ENCODE measurements at places on chromosomes 7 and 10.

GRCh38 chr10:119502618-119503155, 39.8 kb downstream of the RGS10 start:
- DNase-seq: no peak

DNA sequence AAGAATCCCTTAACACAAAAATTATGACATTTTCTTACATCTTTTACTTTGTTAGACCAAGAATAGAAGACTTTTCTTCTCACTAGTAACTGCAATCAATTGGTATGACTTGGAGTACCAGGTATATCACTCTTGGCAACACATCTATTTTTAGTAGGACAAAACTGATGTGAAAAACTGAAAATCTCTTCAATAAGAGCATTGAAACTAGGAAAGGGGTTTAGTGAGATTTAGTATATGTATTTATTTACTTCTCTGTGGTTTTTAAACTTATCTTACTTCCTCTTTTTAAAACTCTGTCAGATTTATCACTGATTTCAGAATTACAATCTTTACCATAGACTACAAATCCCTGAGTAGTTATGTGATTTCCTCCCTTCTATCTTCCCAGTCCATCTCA, 366.2 kb downstream of the PCDH15 start:
- DNase-seq: no peak

DNA sequence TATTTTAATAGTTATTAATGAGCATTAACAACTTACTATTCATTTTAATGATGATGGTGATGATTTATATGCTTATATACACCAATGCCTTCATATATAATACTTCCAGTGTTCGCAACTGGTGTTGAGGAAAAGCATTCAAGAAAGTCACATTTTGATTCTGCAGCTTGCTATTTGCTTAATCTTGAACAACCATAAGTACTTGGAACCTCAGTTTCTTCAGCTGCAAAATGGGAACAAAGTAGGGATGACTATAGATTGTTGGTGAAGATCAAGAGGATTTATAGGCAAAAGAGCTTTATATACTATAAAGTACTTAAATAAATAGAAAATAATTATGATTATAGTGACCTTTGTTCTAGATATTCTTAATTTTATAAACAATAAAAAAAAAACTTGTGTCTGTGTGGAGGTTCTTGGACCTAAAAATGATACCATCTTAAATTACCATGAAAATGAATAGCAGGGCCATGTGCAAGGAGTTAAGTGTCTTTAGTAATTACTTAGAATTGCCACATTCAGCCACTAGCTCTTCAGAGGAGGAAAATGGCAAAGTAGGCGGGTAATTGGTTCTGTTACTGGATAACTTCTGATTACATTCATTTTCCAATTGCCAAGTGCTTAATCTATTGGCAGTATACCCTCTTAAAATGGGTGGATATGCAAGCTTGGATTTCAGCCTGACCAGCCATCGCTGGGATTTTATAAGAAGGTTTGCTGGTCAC, 4.5 kb downstream of the ARID5B start:
- DNase-seq: no peak

DNA sequence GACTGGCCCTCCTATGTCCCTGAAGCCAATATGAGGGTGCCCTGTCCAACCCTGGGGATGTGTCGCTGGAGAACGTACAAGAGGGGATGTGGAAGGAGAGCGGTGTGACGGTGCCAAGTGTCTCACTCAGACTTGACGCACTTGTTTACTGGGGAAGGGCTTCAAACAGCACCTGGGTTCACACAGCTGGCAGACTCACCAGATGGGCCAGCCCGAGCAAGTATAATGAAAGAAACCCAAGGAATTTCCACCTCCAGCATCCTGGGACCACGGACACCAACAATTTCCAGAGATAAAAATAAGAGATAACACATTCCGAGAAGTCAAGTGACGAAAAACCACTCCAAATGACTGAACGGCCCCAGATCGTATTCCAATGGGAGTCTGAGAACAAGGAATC, 5.3 kb downstream of the ATP5MF start:
- no peak for DNase-seq

GRCh38 chr10:73838827-73839226, 27.4 kb upstream of the NDST2 start:
- no peak for DNase-seq

DNA sequence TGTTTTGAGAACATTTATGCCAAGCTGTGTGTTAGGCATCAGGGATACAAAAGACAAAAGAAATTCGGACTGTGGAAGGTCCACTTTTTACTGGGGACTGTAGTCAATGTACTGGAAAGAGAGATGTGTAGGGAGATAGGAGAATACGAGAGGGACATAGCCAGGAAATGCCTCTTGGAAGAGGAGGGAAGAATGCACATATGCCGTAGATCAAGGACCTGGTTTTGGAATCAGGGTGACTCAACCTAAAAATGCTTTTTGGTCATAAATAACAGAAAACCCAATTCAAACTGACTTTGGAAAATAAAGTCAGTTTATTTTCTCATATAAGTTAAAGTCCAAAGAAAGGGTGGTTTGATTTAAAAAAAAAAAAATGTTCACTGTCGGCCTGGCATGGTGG, 140.3 kb upstream of the TCF7L2 start:
- DNase-seq: no peak

DNA sequence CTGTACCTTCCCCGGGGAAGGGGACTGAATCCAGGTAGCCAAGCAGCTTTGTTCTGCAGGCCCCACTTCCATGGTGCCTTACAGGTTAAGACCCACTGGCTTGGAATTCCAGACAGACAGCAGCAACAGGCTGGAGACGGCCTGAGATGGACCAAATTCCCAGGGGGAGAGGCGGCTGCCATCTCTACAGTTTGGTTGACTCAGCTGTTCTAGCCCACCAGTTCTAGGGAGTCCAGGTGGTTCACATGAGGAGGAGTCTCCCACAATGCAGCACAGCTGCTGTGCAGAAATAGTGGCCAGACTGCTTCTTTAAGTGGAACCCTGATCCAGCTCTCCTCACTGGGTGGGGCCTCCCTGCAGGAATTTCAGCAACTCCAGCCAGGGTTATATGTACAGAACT, 74.1 kb downstream of the C10orf67 start:
- no peak for DNase-seq

DNA sequence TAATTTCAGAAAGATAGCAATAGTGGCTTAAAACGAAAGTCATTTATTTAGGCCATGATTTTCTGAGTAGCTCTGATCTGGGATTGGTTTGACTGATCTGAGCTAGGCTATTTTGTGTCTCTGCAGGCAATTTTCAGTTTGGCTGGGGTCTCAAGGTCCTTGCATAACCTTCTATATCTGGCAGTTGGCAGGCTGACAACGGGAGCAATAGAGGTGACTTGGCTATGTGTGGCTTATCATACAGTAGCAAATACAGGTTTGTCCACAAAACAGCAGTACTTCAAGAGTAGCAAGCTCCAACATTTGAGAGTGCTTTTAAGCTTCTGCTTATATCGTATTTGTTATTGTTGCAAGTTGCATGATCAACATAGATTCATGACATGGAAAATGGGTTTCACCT, 1167.3 kb upstream of the CELF2 start:
- DNase-seq: no peak

- DNase-seq: no peak
Measured at GRCh38 chr7:46626261-46626660, 705.2 kb upstream of the IGFBP3 start.

DNA sequence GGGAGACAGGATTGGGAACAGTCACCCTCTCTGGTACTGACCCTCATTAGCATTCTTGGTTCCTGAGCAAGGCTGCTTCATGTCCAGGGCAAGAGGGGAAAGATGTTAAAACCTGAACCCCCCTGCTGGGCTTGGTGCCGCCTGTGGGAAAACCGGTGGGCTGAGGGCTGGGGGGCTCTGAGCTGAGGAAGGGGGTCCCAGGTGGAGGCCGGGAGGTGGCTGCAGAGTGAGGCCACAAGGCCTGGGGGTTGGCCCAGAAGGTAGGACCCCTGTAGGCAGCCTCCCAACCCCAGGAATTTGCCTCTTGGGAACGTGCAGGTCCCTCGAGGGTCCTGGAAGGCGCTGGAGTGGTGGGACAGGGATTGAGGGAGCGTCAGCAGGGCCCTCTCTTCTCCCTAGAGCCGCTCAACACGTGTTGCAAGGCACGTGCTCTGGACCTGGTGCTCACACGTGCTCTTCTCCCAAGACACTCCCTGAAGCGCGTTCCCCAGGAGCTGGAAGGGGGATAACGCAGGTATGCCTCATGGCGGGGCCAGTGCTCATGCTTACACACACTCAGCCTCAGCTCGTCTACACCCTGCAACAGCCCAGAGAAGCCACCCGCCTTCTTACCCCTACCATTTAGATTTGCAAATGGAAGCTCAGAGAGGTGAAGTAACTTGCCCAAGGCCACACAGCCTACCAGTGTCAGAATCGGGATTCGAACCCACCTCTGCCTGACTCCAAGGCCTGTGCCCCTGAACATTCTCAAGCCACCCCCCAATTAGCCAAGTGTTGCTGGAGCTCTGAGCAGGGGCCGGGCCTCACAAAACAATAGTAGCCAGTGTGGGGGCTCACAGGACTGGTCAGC, 64.4 kb downstream of the LHPP start:
- no peak for DNase-seq

- no peak for DNase-seq
Measured at GRCh38 chr10:99115703-99116102, 119.9 kb downstream of the HPSE2 start.

DNA sequence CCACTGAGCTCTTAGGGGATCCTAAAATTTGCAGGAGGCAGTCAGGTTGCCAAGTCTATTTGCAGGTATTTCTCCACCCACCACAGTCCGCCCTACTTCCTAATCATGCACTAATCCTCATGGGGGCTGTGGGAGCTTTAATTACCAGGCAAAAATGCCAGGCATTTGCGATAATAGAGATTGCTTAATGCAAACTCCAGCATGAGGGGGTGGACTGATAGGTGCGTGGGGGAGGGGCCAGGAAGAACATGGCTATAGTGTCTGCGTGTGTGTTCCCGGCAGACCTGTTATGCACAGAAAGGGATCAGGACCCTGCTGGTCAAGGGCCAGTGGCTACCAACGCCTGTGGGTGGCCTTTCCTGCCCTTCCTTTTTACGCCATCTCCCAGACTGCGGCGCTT, 15.6 kb upstream of the AQP1 start:
- no peak for DNase-seq

DNA sequence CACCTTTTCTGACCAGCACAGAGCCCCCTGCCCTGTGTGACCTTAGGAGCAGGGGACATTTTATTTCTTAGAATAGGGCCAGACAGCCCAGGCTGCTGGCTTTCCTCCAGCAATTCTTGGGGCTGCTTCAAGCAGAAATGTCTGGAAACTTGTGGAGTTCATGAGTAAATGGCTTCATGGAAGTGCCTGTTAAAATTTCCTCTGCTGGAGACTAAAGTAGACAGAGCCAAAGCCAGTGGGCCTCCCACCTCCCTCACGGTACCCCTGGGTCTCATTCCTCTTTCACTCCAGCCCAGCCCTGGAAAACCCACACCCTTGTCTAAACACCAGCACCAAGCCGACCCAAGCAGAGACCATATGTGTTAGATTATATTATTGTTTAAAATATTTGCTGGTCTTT, 505.5 kb upstream of the ZMIZ1 start:
- DNase-seq: no peak

DNA sequence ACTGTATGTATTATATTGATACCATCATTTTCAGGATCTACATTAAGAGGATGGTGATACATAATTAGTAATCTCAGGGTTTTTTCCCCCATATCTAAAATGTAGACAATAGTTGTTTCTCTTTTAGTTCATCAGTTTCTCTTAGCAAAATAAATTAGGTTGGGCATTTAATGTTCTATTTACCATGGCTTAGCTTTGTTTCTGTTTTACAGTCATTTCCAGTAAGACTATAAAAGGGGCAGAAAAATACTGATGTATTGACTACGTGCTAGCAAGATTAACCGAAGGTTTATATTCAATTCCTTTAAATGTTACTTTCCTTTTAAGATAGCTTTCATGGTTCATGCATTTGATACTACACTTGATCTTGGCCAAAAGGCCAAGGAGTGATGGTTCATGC, 26.2 kb downstream of the SUV39H2 start:
- no peak for DNase-seq

- DNase-seq: no peak
Measured at GRCh38 chr7:152140560-152140959, 115.1 kb downstream of the GALNT11 start.

- DNase-seq: no peak
Measured at GRCh38 chr10:36621346-36621745, 504.1 kb upstream of the ANKRD30A start.

GRCh38 chr7:150716368-150716767, at the start of gene GIMAP1:
TSS of gene GIMAP1 (plus strand) at chr7:150716613. CDS start at chr7:150719048, 2,435 bp downstream.
- DNase-seq: no peak

GRCh38 chr10:47277352-47278151, 22.4 kb upstream of the GDF10 start:
- no peak for DNase-seq

DNA sequence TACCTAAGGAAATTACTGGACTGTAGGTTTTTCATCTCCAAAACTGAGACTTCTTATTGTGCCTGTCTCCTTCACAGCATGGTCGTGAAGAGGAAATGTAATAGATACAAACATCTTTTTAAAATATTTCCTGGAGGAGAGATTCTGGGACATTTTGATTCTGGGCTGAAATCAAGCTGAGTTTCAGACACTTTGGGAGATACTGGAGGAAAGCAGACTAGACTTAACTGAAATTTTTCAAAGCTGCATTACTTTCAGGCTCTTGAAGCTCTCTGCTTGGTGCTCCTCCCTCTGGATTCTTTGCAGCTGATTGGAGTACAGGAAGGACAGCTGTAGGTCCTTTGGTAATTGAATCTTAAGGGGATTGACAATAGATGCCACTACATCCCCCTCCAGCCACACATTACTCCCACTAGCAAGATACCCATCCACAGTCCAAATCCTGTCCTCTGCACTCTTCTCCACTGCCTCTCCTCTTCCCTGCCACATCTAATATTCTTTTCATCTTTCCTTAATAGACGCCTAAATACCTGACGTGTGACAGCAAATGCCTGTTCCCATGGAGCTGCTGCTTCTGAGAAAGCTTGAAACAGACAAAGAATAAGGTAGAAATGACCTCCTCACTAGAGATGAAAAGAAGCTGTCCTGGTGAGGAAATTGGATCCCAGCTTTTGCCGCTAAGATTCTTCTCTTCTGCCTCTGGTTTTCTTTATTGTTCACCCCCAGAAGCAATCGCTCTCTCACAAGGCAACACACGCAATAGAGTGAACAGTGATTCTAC, 111.5 kb upstream of the PHYHIPL start:
- no peak for DNase-seq

- no peak for DNase-seq
Measured at GRCh38 chr10:123831259-123831658, 60.3 kb downstream of the CPXM2 start.

All from hepatic stellate cell (primary cell).